Femur (tissue), 1 donor: ENCODE measurements at places on chromosomes 6 and 20.

DNA sequence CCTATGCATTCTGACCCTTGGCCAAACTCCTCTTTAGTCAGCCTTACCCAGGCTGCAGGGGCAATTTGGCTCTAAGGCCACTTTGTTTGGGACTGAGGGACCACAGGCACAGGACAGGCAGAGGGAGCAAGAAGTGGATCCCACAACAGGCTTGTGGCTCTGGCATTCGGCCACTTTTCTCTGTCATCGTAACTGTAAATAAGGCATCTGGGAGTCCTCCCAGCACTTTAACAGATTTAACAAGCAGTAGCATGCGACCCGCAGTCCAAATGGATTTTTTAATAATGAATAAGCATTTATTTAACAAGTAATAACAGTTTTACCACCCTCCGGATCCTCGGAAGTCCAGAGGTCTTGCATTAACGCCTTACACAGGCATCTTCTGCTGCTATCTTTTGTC, 16.1 kb upstream of the CDH22 start:
- DNase-seq, result no peak

DNA sequence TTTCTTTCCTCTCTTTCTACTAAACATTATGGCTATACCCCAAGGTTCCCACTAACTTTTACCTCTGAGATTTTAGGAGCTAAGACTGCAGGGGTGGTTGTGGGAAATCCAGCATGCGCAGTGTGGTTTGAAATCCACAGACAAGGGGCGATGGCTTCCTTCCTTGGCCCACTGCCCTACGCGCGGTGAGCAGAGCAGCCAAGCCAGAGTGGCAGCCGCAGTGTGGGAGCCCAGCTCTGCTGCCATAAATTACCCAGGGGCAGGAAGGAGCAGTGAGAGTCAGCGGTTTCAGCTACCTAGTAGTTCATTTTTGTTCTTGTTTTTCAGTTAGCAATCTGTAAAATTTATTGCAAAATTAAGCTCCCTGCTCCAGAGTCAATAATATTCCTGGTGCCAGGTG, 101.4 kb downstream of the BMP2 start:
- peak; percentile 79 for DNase-seq

GRCh38 chr6:20653085-20653479, 118.8 kb downstream of the CDKAL1 start:
- DNase-seq, result no peak

GRCh38 chr6:6683969-6684833, 95.7 kb downstream of the LY86 start:
- DNase-seq, result no peak

DNA sequence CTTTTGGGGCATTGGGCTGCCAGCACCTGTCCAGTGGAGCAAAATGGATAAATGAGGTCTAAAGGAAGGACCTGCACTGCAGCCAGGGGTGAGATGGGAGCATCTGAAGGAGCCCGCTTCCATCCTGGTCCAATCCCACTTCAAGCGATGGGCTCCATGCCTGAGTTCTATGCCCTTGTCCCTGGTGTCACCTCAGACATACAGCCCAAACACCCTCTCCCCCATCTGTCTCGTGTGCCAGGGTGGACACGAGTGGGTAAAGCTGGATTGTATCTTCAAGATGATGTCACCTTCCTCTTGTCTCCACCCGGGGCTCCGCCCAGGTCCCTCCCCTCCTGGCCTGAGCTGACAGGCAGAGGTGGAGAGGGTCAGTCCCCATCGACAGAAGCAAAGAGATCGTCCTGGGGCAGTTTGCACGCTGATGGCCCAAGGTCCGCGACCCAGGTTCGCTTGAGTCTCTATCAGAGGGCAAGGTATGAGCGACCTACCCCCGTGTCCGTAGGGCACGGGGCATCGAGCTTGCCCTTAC, 544 bp downstream of the SMIM29 start:
- DNase-seq, result peak; percentile 77

GRCh38 chr6:125275779-125276178, 26.0 kb downstream of the HDDC2 start:
- DNase-seq, result no peak

GRCh38 chr6:45552536-45552935, 174.8 kb upstream of the SUPT3H start:
- DNase-seq, result no peak

DNA sequence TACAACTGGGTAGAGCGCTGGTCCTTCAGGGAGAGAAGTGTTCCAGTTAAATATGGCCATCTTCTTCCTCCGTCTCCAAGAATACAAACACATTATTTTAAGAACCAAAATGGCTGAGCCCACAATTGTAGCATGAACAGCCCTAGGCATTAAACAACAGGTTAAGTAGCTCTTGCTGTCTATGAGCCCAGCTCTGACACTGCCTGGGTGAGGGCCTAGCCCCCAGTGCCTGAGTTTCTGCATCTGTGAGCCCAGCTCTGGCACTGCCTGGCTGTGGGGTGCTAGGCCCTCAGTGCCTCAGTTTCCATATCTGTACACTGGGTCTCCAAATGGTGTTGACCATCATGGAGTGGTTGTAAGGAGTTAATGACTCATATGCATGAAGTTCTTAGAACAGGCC, 24.8 kb upstream of the DACT2 start:
- DNase-seq, result no peak

- DNase-seq, result no peak
Observed at GRCh38 chr6:351011-351866, 40.3 kb upstream of the IRF4 start.

- DNase-seq, result no peak
Observed at GRCh38 chr20:54848262-54848661, 372.9 kb downstream of the DOK5 start.

GRCh38 chr20:38342713-38343310, 3.5 kb upstream of the LBP start:
- no peak for DNase-seq

GRCh38 chr20:18780385-18781130, 33.0 kb upstream of the SCP2D1 start:
- no peak for DNase-seq

DNA sequence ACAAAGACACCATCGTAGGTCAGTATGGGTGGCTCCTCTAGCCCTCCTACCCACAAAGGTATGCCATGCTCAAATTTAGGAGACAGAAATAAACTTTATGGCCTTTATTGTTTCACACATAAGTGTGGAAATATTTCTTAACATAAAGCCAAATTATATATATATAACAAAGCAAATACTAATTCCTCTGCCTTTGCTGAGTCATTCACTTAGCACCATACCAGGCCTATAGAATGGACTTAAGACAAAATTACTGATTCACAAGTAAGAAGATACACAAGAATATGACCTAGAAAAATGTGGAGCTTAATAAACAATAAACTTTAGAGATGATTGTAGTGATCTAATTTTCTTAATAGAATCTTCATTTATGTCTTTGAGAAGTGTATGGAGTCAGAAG, 5.2 kb downstream of the FRK start:
- DNase-seq, result no peak

GRCh38 chr6:133314947-133315346, 73.8 kb downstream of the EYA4 start:
- peak; percentile 51 for DNase-seq

DNA sequence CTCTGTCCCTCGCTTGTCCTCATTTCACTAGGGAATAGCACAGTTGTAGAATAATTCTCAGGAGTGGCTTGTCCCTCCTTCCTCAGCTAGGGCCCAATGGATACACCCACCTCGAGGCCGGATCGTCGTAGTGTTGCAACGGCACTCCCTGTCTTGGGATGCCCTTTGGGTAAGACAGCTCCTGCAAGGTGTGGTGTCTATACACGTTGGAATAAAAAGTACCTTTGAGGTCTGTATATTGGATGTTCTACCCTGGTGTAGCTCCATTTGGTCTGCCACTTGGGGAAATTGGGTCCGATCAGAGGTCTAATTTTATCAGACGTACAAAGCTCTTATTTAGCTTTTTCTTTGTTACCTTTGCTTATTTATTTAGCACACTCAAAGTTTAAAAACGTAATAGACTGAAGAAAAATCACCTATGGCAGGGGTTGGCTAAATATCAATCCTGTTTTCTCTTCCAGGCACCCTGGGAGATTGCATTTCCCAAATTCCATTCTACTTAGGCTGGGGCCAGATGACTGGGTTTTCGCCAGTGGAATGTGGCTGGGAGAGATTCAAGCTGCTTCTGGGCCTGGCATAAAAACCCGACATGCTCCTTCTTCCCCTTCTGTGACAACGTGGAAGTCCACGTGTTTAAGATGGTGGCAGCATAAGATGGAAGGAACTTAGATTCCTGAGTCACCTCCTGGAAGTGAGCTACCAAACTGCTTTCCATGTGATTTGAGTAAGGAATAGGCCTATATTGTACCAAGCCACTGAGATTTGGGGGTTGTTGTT, 82.3 kb upstream of the CD83 start:
- DNase-seq, result no peak

DNA sequence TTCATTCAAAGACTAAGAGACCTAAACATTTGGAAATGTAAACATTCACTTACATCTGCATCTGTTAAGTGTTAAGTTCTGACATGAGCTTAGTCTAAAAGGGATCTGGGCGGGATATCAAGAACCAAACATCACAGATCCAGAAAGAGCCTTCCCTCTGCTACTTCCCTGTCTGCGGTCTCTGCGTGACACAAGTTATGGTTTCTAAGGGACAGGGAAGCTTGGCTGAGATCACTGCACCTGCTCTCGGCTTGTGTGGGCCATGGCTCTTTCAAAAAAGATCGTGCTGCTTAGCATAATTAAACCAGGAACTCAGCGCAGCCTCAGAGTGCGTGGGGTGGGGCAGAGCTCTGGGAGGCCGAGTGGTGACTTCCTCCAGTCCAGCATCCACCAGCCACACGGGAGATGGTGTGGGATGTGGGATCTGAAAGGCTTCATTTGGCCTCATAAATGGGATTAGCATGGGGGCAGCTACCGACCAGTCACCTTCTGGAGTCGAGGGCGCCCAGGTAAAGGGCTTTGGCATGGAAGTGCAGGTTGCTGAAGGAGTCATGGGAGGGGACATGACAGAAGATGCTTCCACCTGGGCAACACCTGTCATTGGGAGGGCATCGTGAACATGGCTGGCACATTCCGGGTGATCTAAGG, 16.7 kb upstream of the RAMACL start:
- DNase-seq, result no peak

DNA sequence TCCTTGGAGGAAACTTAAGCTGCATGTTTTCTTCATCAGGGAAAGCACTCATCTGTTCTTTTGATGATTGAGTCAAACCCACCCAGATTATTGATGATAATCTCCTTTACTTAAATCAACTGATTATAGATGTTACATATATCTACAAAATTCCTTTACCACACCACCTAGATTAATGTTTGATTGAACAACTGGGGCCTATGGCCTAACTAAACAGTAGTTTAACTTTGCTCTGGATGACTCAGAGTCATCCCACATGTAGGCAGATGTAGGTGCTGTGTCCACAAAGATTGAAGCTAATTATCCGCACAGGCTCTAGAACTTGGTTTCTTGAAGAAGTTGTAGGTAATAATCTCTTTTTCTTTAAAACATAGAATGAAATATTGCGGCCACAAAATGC, 42.2 kb downstream of the PKIB start:
- DNase-seq, result no peak

- DNase-seq, result peak; percentile 97
Observed at GRCh38 chr6:84764332-84765049, at the start of gene TBX18. Gene TBX18 (minus strand): TSS chr6:84764598. CDS start chr6:84764181, 417 bp downstream.

DNA sequence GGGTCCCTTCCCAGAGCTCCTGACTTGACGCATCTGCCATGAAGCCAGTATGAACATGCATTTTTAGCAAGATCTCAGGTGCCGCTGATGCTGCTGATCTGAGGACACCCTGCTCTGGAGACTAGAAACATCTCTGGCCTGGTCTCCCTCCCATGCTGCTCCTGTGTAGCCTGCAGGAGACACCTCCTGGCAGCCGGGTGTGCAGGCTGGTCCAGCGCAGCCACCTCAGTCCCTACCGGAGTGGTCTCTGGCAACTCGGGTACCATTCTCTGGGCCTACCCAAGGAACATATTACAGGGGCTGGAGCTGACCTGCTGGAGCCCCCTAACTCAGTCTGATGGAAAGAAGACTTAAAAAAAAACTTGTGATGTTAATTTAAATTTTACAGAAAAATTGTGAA, 20.1 kb downstream of the PHACTR3 start:
- DNase-seq, result no peak

GRCh38 chr20:53907968-53908751, 162.2 kb downstream of the BCAS1 start:
- DNase-seq, result no peak

DNA sequence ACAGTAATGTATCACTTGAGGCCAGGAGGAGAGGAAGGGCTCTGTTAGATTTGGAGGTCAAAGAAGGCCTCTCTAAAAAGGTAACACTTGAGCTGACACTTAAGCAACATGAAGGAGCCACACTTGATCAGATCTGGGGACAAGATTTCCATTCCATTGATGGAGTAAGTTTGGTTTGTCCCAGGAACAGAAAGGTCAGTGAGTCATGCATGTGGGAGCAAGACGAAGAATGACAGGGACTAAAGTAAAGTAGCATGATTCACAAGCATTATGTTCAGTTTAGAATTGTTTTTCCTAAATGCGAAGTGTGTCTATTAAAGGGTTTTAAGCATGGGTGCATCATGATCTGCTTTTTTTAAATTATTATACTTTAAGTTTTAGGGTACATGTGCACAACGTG, 47.4 kb downstream of the COL21A1 start:
- DNase-seq, result no peak

GRCh38 chr6:138467901-138468300, 31.4 kb downstream of the NHSL1 start:
- no peak for DNase-seq

DNA sequence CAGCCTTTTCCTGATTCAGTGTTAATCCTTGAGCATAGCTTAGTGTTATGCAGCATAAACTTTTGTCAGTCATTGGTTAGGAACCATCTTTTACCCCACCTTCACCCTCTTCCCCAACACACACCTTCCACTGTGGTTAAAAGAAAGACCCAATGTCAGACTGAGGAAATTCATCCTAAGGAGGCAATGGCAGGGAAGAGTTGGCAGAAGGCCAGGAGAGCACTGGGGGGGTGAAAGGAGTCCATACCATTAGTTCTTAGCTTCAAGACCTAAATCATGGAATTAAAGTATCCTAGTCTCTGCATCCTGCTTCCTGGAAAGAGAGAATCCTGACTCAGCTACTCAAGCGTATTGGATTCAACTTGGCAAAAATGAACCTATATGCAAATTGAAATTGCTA, 16.9 kb upstream of the TAB2 start:
- DNase-seq, result no peak

DNA sequence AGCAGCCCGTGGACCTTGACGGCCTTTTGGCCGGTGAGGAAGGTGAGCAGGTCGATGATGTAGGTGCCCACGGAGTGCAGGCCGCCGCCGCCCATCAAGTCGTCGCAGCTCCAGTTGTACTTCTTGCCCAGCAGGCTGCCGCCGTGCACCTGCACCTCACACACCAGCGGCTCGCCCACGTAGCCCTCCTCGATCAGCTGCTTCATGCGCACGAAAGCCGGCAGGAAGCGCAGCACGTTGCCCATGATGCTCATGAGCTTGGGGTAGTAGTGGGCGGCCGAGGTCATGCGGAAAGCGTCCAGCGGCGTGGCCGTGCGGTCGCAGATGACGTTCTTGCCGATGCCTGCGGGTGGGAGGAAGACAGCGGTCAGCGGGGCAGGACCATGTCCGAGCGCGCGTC, 37.0 kb upstream of the TBC1D7 start:
- DNase-seq, result no peak
